ENCODE measurements at places on chromosomes 5 and 9.

DNA sequence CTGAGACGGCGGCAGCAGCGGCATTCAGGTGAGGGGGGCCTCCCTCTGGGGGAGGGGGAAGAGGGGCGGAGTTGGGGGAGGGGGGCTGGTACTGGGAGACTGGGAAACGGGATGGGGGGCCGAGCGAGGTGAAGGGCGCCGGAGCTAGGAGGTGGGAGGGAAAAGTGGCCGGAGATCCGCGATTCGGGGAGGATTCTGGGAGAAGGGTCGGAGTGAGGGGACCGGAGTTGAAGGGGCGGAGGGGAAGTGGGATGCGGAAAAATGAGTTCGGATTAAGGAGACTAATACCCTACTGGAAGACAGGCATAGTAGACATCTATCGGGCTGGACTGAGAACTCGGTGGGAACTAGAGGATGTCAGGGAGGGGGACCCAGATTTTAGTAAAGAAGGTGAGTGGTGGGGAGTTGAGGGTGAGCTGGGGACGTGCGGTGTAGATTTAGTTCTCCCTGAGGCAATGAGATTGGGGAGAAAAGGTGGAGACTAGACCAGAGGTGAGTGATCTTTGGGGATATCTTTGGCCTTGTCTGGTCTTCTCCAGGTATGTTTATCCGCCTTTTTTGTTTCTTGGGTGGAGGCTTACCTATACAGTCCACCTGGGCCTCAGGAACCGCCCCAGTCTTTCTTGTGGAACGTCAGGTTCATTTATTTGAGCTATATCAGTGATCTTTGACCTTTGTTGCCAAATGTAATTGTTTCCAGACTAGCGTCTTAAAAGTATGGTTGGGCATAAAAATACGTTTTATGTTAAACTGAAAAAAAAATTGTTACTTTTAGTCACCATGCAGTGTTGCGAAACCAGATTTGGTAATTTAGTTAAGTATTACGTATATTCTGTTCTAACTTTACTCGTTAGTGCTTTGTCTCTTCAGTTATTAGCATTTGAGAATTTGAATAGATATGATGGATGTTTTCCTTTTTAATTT is 632 bp downstream of the UBAP1 start:
- DNase-seq, result no peak

DNA sequence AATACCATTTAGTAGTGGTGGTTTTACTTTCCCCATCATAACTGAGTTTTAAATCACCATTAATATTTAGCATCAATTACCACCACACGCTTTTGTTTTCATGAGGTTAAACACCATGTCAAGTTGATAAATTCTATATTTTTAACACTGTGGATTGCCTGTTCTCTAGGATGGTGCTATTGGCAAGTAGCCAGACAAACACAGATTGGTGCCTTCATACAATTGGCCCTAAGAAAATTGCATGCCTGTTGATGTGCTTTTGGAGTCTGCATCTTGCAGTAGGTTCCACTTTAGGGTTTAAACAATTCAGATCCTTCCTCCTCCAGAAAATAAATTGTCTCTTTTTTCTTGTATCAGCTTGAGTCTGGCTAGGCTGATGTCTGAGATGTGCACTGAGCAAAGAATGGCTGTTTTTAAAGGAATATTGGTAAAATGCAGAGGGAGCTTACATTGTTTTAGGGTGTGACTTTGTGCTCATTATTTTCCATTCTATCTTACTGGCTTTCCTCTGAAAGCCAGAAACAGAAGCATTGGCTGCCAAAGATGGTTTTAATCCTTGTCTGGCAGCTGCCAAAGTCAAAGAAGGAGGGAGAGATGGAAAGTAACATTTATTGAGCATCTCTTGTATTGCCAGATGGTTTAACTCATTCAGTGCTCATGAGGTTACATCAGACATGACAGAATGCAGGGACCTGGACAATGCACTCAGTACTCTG is 19.6 kb upstream of the MAN2A1 start:
- DNase-seq, result no peak

DNA sequence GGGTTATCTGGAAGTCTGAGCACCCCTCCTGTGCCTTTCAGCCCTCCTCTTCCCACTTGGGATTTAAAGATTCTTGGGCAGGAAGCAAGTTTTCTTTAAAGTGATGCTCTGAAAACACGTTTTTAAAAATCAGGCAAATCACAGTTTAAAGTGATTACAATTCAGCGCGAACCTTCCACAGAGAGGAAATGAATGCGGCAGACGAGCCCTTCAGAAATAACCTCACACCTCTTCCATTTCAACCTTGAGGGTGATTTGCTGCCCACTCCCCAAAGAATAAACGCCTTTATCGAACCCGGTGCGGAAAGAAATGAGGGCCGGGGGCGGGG is 2.3 kb upstream of the EFNA5 start:
- no peak for DNase-seq

GRCh38 chr9:135095470-135096407 is 8.3 kb downstream of the OLFM1 start:
- no peak for DNase-seq

DNA sequence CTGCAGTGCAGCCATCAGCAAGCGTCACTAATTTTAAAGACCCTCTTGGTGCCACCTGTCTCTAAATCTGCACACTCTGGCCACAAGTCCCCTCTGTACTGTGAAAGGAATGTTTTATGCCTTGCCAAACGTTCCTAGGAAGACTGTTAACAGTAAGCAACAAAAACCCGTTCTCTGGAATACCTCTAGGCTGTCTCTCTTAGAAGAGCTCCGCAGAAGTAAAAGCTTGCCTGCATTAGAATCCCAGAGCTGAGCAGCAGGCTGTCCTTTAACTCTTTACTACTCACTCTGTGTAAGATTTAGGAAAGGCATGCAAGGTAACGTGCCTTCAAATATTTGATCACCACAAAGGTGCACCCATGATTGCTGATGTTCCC is 53.9 kb upstream of the C9orf72 start:
- no peak for DNase-seq

DNA sequence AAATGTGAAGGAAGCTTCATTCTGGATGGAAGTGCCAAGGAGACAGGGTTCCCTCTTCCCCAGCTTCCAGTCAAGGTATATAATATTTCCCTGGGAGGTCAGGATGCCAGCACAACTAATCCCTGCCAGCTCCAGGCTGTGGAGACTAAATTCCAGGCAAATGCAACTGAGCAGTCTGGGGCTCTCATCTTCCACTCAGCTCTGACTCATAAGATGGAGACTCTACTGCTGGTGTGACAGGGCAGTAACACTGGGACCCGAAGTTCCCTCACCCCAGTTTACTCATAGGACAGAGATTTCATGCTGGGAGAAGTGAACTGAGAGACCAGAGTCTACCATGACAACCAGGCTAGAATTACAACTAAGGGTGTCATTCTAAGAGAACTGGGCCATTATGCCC is 235.4 kb downstream of the FSTL4 start:
- no peak for DNase-seq
